ENCODE measurements at places on chromosomes 5 and 9.

- peak; percentile 62 for DNase-seq
Observed at GRCh38 chr9:129880654-129881546, 45.6 kb downstream of the USP20 start.

DNA sequence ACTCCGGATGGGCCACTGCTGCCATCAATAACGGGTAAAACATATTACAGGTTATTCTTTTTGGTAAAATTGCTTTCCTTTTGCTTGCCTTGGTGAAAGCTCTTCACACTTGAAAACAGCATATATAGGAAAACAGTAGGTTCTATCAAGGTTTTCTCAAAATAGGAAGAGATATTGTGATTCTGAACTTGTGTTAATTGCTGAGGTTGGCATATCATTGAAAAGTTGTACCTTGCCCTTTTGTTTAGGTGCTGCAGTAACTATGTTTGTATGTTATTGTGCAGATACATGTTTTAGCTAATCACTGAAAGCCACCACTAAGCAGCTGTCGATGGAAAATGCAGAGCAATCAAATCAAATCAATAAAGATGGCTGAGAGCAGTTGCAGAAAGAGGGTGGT is 78.0 kb upstream of the C6 start:
- DNase-seq, result no peak

- no peak for DNase-seq
Observed at GRCh38 chr5:180639741-180640610, 9.4 kb downstream of the FLT4 start.

DNA sequence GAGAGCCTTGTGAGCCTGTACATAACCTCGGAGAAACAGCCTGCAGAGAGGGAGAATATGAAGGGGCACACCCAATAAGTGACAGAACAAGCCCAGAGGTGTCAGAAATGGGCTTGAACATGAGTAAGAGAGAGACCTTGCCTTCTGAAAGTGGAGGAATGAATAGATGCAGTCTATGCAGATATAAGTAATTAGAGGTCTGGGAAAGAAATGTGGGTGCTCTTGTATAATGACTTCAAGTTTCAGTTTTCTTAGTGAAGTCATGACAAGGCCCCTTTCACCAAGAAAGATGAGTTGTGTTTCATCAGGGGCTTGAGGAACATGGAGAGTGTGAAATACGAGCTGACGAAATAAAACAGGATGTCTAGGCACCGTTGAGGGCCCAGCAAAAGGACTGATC is 15.1 kb downstream of the GRAMD2B start:
- no peak for DNase-seq
